Anterior cingulate cortex (tissue), 58 donors: ENCODE measurements at places on chromosomes 5 and 9.
A peak's percentile ranks its signal among the peaks of the same experiment; 100 is the strongest.

GRCh38 chr9:87725900-87726709 is at the start of gene CTSL:
TSS of gene CTSL (plus strand) at chr9:87726119. CDS start at chr9:87727604, 1,485 bp downstream.
- DNase-seq: peak; percentile 88

GRCh38 chr5:73830646-73831045 is 204.7 kb downstream of the ARHGEF28 start:
- no peak for DNase-seq

DNA sequence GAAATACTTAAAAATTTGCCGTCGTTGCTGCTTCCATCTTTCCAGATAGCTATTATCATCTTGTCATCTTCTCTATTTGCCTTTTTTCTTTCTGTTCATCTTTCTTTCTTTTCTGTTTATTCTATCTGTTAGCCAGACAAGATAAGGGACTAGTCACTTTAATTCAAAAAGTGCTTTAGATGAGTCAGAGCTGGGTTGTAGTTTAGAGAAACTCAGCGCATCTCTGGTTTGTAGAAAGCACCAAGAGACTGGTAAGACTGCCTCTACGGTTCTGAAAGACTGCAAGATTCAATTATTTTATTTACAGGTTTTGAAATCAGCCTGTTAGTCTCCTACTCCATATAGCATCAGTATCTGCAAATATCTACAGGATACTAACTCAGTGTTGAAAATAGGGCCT is 562.8 kb upstream of the RIOK2 start:
- DNase-seq: no peak

DNA sequence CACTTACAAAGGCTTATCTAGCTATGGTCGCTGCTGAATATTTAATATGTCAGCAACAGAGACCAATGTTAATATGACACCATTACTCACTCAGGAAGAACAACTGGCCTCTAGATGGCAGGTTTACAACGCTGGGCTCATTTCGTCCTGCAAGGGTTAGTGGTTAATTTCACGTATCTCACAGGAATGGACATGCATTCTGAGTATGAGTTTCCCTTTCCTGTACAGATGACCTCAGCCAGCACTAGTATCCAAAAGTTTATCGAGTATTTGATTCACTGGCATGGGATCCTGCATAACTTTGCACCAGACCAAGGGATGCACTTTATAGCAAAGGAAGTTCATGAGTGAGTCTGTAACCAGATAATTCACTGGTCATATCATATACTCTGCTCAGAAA is 8.7 kb upstream of the TRPC7 start:
- DNase-seq: no peak

GRCh38 chr9:6484210-6484609 is 71.2 kb downstream of the UHRF2 start:
- no peak for DNase-seq
